Activated T-cell treated with anti-CD3 and anti-CD28 coated beads, Interleukin-2, amount 50 U/mL, for 72 hours (primary cell): ENCODE measurements at places on chromosomes 16 and 17.

- no peak for DNase-seq
Observed at GRCh38 chr17:17303847-17304490, 796 bp downstream of the NT5M start.

GRCh38 chr17:68924793-68925720 is 30.1 kb downstream of the ABCA8 start:
- no peak for DNase-seq

- DNase-seq: peak; percentile 46
Observed at GRCh38 chr17:65537845-65538674, 23.4 kb downstream of the AXIN2 start.

- no peak for DNase-seq
Observed at GRCh38 chr17:7654832-7655540, 4.3 kb downstream of the ATP1B2 start.

DNA sequence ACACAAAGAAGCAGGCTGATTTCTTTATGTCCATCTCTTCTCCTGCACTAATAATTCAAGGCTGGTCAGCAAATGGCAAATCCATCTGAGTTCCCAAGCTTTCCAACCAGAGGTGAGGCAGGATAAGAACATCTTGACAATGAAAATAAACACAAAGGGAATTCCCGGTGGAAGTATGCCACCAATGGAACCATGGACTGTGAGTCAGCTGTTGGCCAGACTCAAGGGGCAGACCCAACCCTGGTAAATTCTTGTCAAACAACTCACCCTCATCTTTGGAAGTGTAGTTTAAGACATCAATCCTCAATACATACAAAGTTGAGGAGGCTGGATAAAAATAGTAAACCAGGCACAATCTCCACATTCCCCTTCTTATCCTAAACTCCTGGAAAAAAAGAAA is 74.3 kb upstream of the CES5A start:
- DNase-seq: no peak

DNA sequence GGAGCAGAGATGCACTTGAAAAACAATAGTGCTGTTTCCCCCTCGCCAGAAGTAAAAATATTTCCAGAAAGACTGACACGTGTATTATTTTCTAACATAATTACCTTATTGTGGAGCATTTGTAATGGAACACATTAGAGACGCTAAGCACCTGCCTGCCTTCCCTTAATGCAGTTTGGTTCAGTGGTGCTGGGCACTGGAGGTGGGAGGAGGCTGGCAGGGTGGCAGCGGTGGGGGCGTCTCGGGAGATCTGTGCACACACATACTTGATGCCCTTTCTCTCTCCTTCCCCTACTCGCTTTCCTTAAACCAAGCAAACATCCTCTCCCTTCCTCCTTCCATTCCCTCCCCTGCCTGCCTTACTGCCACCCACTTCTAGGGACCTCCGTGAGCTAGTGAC is 156.6 kb upstream of the SDK2 start:
- DNase-seq: no peak

- no peak for DNase-seq
Observed at GRCh38 chr17:43028221-43028861, 3.3 kb downstream of the RND2 start.

DNA sequence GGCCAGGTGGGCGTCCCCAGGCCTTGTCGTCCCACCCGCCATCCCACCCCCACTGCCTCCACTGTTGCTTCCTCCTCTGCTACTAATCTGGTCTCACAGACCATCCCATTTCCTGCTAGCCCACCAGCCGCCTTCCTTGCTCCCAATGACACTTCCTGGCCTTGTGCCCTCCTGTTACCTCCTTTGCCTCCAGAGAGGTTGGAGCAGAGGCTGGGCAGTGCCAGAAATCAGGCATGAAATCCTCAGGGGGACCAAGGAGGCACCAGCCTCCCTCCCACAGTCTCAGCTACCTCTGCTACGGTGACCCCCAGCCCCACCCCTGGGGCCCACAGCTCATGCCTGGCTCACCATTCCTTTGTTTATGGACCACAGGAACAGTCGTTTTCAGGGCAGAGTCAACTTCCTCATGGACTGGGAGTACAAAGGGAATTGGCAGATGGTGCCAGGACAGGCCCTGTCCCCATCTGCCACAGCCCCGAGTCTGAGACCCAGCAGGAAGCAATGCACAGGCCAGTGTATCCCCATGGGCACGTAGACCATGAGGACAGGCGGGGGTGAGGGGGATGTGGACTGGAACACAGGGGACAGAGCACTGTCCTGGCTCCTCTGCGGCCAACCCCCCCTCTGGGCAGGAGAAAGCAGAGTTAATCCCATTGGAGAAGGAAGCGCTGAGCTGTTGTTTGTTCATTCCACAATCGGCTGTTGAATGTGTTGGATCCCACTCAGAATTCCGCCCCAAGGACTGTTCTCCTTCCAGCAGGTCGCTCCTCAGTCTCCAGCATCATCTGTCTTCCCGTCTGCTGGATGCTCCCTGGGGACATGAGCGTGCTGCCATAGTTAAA is 2.2 kb upstream of the CDH5 start:
- DNase-seq: no peak

GRCh38 chr17:4557626-4558346 is 2.6 kb downstream of the GGT6 start:
- peak; percentile 54 for DNase-seq

DNA sequence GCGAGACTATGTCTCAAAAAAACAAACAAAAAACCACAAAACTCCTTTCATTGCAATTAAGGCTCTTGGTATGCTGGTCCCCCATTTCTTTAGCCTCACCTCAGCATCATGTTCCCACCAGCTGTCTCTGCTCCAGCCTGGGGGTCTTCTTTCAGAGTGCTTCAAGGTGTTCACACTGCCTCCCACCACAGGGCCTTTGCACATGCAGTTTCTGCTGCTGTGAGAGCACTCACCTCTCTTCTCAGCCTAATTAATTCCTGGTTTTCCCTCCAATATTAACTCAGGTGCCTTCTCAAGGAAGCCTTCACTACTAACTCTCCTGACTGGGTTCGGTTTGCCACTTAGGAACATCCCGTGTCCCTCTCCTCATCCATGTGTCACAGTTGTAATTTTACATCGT is 15.9 kb upstream of the PIK3R6 start:
- no peak for DNase-seq

- DNase-seq: no peak
Observed at GRCh38 chr16:88792668-88793250, 7.7 kb upstream of the PIEZO1 start.

- DNase-seq: no peak
Observed at GRCh38 chr16:73205153-73205886, 157.4 kb upstream of the ZFHX3 start.

- DNase-seq: no peak
Observed at GRCh38 chr17:15083225-15083624, 181.9 kb downstream of the PMP22 start.

DNA sequence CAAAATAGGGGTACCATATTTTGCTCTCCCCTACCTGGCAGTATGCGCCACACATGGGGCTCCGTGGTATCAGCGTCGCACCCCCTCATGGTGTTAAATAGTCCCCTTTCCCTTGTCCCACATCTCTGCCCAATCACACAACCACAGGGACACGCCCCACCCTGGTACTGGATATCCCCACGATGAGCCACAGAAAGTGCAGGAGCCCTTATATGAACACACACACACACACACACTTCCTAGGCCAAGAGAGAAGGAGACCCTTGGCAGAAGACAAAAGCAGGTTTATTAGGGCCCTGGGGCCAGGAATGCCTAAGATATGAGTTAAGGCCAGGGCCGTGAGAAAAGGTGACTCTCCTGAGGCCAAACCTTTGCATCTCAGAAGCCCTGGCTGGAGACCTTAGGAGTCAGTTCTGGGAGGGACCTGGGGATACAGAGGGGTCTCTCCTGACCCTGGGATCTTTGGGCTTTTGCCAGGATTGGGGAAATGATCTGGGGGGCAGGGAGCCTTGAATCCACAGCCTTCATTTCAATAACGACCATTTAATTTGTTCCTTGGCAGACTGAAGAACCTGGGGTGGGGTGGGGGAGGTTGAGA is 11.6 kb downstream of the COPZ2 start:
- no peak for DNase-seq

- no peak for DNase-seq
Observed at GRCh38 chr17:76032073-76032779, 5.1 kb upstream of the EVPL start.
